ENCODE measurements at places on chromosomes 7 and 10. TPM values are rescaled to one million over a fixed set of nuclear protein-coding genes. Genes with fewer than 3 reads are reported as not detected.

The SP4 gene
- 24.8 TPM for total RNA-seq

The MINDY4 gene
- 3.6 TPM for total RNA-seq

DNA sequence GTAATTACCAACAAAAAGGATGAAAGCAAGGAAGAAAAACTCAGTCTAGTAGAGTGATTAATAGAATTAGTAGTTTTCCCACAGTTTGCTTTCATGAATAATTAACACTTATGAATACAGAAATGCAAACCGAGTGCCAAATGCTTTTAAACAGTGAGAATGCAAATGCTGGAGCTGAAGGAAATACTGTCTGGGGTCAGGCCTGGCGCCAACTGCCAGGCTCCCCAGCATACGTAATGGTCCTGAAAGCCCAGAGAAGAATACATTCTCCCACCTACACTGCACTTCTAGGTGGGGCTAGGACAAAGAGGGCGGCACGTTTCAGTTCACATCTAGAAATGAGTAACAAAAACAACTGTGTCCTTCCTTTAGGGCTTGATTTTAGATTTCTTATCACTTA, 30.0 kb downstream of the GLUD1 start:
- DNase-seq: no peak
- no peak overlapping the region for H3K4me3 ChIP-seq
- H3K27ac ChIP-seq: no peak overlapping the region
- no peaks in the 10 kb centered on the region for H3K27me3 ChIP-seq

The PIP gene
- not detected for total RNA-seq

- no peak overlapping the region for H3K27ac ChIP-seq
- no peaks in the 10 kb centered on the region for H3K36me3 ChIP-seq
- H3K27me3 ChIP-seq: no peaks in the 10 kb centered on the region
Measured at GRCh38 chr10:7421526-7421925, 10.7 kb upstream of the SFMBT2 start.

DNA sequence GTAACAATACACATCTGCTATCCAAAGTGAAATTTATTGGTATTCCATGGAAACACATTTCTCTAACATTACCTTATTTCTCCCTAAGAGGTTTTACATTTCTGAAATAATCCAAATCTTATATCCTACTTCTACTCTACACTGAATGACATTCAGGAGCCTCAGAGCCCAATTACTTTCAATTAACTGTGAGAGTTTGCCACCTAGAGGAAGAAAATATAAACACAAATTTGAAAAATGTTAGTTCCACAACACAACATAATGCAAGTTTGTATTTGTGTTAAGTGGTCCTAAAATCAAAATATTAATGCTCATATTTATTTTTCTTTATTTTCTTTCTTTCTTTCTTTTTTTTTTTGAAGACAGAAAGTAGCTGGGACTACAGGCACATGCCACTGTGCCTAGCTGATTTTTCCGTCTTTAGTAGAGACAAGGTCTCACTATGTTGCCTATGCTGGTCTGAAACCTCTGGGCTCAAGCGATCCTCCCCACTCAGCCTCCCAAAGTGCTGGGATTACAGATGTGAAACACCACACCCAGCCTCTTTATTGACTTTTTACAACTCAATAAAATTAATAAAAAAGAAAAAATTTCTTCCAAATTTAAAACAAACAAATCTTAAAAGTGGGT, 46.0 kb downstream of the ATAD1 start:
- H3K4me1 ChIP-seq: no peaks in the 10 kb centered on the region
- no peaks in the 10 kb centered on the region for H3K36me3 ChIP-seq
- no peak overlapping the region for H3K27ac ChIP-seq
- no peaks in the 10 kb centered on the region for H3K27me3 ChIP-seq

The DLX6 gene
- total RNA-seq: not detected

The SLC18A3 gene
- total RNA-seq: not detected

- DNase-seq: no peak
- no peak overlapping the region for H3K4me3 ChIP-seq
- no peaks in the 10 kb centered on the region for H3K27me3 ChIP-seq
- no peaks in the 10 kb centered on the region for H3K4me1 ChIP-seq
Measured at GRCh38 chr10:78535716-78536218, 502.1 kb downstream of the RPS24 start.

GRCh38 chr7:118312051-118312450, 87.5 kb downstream of the ANKRD7 start:
- H3K4me3 ChIP-seq: no peak overlapping the region
- no peaks in the 10 kb centered on the region for H3K36me3 ChIP-seq
- H3K27me3 ChIP-seq: no peaks in the 10 kb centered on the region
- H3K4me1 ChIP-seq: peaks cover 4% of the 10 kb centered on the region
- DNase-seq: no peak

DNA sequence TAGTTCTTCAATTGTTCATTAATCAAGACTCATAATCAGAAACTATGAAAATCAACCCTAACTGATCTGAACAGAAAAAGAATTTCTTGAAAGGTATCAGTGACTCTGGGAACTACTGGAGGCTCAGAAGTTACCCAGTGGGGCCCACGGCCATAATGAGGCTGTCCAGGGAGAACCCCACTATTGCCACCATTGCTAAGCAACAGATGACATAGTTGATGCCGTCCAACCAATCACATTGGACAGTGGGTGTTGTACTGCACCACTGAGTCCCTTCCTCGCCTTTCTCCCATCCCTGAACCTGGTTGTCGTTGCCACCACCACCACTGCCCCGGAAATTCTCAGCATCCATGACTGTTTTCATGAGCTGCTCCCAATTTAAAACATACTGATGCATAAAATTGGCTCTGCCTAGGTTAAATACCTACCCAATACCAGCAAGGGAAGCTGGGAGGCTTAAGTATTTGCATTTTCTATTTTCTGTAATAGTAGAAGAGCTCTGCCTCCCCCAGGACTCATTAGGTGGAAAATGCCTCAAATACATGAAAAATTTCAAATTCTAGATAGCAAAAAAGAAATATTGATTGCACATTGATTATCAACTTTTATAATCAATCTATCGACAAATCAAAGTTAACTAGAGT, 26.7 kb upstream of the USP6NL start:
- H3K4me1 ChIP-seq: no peaks in the 10 kb centered on the region
- no peaks in the 10 kb centered on the region for H3K36me3 ChIP-seq

All from H1 (cell line).